Right cardiac atrium (tissue), 5 donors: ENCODE measurements at places on chromosomes 6 and 20. TPM values are rescaled to one million over a fixed set of nuclear protein-coding genes. Genes with fewer than 3 reads are reported as not detected.

DNA sequence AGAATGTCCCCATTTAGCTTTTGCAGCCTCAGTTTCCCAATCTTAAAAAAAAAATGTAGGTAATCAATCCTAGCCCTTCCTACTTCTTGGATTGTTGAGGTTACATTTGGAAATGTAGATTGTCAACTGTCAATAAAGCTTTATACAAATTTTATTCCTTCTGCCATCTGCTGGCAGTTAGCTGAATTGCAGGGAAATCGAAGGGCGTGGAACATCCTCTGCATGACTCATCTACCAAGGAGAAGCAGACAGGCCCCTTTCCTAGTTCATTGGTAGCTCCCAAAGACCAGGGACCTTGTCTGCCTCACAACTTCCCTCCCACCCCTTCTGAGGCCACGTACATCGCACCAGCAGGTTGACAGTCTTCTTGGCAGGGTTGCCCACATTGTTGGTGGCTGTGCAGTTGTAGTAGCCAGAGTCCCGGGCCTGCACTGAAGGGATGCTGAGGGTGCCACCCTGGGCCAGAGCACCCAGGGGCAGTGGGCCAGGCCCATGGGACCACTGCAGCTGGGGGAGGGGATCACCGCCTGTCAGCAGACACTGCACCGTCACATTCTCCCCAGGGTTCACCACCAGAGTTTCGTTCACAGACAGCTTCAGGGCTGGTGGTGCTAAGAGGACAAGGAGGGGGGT is 43.6 kb downstream of the MDGA1 start:
- no peak for DNase-seq

GRCh38 chr6:105322499-105323225 is 80.2 kb downstream of the PREP start:
- DNase-seq = no peak

DNA sequence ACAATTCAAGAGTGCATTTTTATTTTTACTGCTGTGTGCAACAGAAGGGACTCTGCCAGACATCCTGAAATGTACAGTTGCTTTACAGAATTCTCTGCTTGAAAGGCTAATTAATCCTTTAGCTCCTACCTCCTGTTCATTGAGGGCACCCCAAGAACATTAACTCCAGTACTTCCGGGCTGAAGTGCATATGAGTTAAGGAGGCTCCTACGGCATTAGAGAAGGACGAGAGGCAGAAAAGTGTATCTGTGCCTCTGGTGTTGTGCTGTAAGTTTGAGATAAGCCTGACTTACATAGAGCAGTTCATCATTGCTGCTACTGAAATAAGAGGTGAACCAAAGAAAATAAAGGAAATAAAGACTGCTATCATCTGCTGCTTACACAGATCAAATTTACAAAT is 609.3 kb upstream of the ADGRB3 start:
- no peak for DNase-seq

DNA sequence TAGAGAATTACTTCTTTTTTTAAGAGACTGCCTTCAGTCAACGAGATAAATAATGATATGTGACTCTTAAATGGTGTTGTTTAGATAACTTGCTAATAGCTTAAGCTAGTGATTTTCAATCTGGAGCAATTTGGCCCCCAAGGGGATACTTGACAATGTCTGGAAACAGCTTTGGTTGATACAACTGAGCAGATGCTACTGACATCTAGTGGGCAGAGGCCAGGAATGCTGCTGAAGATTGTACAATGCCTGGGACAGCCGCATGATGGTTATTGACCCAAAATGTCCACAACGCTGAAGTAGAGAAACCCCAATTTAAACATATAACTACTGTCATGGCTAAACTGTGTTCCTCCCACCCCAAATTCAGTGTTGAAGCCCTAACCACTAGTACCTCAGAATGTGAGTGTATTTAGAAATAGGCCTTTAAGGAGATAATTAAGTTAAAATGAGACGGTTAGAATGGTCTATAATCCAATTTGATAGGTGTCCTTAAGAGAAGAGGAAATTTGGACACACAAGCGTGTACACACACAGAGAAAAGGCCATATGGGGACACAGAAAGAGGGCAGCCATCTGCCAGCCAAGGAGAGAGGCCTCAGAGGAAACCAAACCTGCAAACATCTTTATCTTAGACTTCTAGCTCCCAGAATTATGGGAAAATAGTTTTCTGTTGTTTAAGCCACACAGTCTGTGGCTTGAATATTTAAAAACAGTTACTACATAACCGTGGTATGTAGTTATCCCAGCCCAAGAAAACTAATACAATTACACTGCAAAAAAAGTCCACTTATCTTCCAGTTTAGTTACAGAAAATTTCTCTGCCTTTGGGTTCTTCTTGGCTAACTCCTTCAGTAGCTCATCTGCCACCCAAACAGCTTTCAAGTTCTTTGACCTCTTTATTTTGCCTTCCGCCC is 22.2 kb downstream of the RWDD2A start:
- peak; percentile 83 for DNase-seq

DNA sequence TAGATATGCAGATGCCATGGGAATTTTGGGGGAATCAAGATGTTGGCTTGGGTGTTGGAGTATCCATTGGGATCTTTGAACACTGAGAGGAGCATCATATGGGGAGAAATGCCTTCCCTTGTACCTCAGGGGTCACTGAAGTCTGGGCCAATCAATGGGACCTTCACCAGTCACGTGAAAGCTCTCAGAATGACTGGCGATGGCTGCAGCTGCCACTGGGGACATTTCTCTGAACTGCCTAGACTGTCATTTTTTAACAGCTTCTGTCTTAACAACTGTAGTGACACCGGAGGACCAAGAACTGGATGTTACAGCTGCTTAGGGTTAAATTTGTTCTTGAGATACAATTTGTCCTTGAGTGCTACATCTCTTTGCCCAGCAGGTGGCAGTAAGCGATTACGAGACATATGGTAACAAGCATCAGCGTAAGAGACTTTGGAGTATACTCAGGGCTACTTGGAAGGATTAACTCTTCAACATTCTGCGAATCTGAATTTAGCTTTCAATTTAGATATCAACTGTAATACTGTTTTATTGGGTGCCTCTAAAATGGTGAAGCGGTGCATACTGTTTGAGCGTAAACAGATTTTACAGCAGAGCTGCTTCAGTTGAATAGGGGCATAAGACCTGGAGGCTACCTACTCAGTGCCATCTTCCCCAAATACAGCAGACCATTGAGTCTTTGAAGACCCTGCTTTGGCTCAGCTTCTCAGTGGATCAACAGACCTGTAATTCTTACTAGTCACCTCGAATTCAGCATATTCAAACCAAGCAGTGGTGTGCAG is 36.0 kb downstream of the CCN2 start:
- DNase-seq = no peak

DNA sequence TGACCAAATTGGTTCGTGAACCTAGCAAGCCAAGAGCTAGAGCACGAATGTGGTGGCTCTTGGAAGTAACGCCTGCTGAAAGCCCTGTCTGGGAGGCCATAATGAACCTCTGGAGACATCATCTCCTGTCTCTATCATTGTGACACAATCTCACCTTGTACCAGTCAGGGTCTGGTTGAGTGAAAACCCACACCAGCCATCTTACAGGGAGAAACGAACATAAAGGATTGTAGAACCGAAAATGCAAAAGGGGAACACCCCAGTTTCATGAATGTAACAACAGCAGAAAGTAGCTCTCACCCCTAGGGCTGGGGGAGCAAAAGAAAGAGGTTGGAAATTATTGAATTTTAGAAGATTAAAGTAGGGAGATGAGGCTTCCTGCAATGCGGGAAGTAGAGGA is 50.9 kb upstream of the TAB2 start:
- no peak for DNase-seq

GRCh38 chr6:161369339-161369738 is 95.5 kb upstream of the AGPAT4 start:
- no peak for DNase-seq

GRCh38 chr6:158507174-158507573 is 52.7 kb upstream of the TMEM181 start:
- no peak for DNase-seq

- DNase-seq = peak; percentile 76
These were observed 826 bp upstream of the PYGB start for GRCh38 chr20:25247000-25247517.

GRCh38 chr6:114879693-114880092 is 536.9 kb upstream of the HS3ST5 start:
- no peak for DNase-seq

GRCh38 chr20:25032478-25033264 is 25.3 kb downstream of the ACSS1 start:
- DNase-seq = peak; percentile 94

GRCh38 chr6:25057111-25057905 is 121.5 kb upstream of the RIPOR2 start:
- no peak for DNase-seq

GRCh38 chr6:10413262-10413849 is 1.5 kb downstream of the TFAP2A start:
- DNase-seq = peak; percentile 41

DNA sequence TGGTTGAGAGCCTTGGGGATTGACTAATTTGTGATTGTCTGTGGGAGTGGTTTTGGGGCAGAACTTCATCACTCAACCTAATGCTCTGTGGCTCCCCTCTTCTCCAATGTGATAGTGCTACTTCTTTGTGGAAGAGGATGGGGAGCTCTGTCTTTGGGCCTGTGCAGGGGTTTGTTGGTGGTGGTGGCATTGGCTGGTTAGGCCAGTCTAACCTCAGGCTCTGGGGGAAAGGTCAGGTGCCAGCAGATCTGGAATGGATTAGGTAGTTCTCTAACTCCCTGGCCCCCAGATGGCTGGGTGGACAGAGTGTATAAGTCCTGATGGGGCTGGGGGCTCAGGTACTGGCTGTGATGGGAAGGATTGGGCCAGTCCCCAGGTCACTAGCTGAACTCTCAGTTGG is 129.0 kb upstream of the CHD6 start:
- no peak for DNase-seq

- DNase-seq = no peak
These were observed 82.9 kb upstream of the TSHZ2 start for GRCh38 chr20:52889225-52889624.

DNA sequence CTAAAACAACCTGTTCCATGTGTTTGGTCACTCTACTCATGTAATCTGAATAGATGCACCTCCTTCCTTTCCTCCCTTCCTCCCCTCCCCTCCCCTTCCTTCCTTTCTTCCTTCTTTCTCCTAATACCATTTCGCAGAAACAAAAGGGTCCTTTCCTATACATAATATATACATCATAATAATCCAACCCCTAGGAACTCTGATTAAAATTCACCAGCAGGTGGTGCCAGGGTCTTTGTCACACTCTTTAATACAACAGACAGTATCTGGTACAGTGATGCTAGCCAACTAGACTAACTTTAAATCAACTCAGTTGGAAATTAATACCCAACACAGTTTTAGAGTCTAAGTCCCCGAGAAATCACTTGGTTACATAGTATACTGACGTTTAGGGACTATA is 181.2 kb upstream of the SHLD1 start:
- DNase-seq = no peak

DNA sequence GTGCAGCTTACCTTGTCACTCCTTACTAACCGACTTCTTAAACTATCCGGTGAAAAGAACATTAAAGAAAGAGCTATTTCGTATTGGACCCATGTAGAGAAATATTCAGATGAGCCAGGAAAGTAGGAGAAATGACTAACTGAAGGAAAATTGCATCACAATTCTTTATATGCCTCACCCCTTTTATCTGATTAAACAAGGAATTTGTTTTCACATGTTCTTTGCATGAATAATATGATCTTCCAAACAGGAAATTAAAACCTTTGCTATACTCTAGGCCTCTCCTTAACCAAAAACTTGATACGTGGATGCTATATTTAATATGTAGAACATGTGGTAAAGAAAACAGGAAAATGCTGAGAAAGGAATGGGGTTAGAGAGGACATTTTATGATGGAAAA is 41.9 kb upstream of the LRRC1 start:
- DNase-seq = no peak

- no peak for DNase-seq
These were observed 100.7 kb upstream of the RIPOR2 start for GRCh38 chr6:25036461-25036860.

- DNase-seq = no peak
These were observed 9.9 kb downstream of the SMLR1 start for GRCh38 chr6:130837067-130837466.

DNA sequence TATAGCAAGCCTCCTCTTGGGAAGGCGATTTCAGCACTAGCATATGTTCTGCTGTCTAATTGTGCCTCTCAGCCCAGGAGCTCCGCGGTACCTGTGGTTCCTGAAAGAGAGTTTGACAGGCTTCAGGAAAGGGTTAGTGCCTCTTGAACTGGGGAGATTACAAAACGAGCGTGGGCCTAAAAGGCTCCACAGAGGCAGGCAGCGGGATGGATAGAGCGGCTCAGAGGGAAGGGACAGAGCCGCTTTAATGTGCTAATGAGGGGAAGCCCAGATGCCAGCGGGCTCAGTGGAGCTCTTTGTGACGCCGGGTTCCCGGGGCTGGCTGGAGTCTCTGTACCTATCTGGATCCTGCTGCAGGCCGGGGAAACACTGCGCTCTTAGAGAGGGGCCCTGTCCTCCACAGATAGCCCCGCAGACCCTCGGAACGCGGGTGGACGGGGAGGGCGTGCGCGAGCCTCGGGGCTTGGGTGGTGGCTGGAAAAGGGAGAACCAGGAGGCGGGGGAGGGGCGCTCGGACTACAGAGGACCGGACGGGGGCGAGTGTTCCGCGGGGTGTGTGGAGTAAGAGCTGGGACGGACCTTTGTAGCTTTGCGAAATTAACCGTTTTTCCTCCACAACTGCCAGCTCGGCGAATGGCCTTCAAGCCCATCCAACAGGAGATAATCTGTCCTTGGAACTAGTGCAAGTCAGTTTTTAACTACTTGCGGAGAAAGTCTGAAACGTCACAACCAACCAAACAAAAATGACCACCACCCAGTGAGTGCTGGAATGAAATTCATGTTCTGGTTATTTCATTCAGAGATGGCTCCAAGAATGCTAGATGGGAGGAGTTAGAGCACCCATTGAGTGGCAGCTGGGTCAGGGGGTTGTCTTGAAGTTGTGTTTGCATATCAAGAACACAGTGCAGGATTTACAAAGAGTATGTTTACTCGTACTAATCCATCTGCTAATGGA is 13.0 kb downstream of the SLC35F1 start:
- DNase-seq = peak; percentile 53

The OLIG3 gene
- not detected for total RNA-seq

The MUC22 gene
- 0.14 TPM for total RNA-seq

The TUBB2B gene
- 1.4 TPM for total RNA-seq

The MRAP2 gene
- 0.57 TPM for total RNA-seq

The TRIM10 gene
- total RNA-seq = not detected
